ENCODE measurements at places on chromosomes 5 and 9.

DNA sequence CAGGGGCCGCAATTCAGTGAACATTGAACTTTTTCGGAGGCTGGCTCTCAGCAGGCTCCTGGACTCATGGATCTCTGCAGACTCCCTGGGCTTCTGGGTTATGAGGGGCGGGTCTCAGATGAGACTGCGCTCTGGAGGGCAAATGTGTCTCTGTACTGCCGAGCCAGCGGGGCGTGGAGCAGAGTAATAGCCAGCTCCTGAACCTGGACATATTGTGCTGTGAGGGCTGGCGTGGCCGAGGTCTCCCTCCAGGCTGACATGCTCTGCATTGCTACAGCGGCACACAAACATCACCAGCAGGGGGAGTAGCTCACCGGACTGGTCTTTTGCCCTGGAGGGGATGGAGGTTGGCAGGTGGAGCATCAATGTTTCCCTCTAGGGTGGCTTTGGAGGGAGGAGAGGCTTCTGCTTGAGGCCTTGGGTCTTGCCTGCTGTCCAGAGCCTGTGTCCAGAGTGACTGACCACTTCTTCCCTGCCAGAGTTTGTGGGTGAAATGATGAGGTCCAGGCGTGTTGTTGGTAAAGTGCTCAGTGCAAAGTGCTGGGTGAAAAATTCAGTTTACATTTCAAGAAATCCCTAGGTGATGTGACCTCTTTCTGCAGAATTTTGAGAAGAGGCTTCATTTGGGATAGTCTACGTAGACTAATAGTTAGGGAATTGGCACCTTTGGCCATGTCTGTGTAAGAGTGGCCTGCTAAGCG is 10.9 kb upstream of the GADD45G start:
- DNase-seq, result peak; percentile 86

- DNase-seq, result peak; percentile 36
Measured at GRCh38 chr9:128771094-128771721, 519 bp downstream of the ZER1 start.

DNA sequence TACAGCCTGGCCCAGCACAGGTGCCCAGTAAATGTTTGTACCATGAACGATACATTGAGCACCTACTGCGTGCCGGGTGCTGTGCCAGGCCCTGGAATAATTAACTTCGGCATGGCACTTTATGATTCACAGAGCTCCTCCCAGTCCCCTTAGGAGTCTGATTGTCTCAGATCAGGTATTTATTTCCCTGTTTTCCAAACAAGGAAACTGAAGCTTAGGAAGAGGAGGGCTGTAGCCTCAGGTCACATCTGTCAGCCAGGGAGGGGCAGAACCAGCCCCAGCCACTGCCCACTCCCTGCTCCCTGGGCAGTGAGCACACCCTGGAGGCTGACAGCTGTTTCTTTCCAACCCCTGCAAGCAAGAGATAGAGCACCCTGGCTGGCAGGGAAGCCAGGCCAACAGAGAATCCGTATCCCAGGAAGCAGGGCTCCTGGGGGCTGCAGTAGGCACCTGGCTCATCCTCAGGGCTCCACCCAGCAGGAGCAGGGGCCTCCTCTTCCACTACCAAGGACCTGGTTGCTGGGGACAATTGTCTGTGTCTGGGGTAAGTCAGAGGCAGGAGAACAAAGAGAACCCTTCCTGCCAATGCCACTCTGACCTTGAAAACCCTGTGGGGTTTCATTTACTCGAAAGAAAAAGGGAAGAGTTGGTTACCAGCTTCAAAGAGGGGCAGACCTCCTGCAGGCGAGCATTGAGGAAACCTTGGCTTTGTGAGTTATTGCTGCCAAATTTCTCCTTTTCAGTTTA is 69.0 kb downstream of the DAB2IP start:
- no peak for DNase-seq

GRCh38 chr5:81486711-81487110 is 92.8 kb upstream of the ACOT12 start:
- no peak for DNase-seq

GRCh38 chr9:3951161-3951665 is 348.7 kb downstream of the GLIS3 start:
- DNase-seq, result no peak

DNA sequence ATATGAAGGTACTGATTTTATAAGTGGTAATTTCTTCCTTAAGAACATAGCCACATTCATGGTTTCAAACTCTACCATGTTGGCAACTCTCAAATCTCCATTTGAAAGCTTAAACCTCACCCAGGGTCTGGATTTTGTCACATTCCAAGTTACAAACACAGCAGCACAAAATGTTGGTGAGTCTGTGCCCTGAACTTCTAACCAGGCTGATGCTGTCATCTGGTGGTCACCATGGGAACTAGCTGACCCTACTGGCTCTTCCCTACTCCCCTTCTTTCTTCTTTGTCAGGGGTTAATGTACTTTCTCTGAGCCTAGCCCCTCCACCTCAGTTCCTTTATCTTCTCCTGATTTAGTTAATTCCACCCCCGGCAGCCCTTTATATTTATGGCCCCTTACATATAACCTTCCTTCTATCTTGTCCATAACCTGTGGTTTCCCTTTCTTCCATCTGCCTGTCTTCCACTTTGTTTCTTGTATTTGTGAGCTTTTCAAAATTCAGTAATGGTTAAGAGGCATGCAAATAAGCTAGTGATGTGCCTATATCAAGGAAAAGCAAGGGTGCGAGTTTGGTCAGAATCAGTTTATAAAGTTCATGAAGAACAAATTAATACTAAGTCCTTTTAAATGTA is 35.9 kb downstream of the TGFBR1 start:
- DNase-seq, result peak; percentile 64

GRCh38 chr9:99385215-99385614 is 163.1 kb downstream of the SEC61B start:
- DNase-seq, result no peak

GRCh38 chr9:107973451-107973850 is 483.9 kb upstream of the KLF4 start:
- DNase-seq, result no peak

- DNase-seq, result no peak
Measured at GRCh38 chr9:111484572-111484894, 350 bp upstream of the ECPAS start.

DNA sequence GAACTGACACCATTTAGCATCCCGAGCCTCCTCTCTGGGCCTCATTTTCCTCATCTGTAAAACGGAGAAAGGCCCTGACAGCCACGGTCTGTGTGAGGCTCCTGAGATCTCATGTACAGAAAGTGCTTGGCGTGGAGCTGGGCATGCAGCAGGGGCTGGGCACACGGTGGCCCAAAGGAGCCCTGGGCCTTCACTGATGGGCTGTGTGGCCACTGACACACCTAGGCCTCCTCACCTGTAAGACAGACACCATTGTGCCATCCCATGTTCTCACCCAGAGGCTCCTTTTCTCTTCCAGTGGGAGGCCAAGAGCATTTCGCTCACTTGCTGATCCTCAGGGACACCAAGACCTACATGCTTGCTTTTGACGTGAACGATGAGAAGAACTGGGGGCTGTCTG is 1.6 kb downstream of the ORM1 start:
- DNase-seq, result no peak

DNA sequence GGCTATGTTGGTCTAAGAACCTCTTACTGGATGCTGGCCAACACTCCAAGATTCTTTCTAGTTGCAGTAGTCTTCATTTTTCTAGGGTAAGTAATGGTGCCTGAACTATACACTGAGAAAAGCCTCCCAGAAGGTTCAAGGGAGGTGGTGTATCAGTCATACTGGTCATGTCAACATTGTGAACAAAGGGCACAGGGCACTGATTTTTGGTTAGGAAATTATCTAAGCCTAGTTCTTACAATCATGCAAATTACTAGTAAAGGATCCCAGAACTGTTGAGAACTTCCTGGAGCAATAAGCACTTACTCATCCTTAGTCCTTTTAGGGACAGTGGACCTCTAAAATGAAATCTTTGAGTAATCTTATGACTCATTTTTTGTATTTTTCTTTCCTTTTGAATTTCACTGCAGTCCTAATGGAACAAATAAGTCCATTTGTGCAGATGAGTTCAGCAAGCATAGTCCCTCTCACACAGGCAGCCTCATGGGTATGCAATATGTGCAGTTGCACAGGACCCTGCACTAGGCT is 21.1 kb upstream of the CDC42SE2 start:
- no peak for DNase-seq

DNA sequence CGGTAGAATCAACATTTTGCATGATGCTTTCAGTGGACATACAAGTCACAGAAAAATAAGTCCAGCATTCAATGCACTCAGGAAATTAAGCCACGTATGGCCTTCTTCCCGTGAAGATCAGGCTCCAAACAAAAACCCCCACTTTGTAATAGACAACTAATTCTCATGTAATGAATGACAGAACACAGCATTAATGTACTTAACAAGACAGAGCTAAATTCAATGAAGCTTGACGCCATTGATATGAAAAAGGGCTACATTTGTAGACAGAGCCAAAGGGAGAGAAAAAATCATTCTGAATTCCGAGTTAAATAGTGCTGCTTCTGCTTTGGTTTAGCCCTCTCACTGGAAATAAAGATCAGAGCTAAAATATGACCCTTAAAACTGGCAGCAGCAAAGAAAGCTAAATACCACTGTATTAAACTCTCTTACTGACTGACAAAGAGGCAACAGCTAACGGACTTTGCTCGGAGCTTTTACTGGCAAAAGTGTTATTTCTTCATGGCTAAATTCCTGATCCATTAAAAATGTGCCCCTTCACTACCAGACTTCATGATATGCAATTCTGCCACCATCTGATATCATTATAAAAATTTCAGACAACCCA is 250.5 kb downstream of the BNC2 start:
- no peak for DNase-seq

DNA sequence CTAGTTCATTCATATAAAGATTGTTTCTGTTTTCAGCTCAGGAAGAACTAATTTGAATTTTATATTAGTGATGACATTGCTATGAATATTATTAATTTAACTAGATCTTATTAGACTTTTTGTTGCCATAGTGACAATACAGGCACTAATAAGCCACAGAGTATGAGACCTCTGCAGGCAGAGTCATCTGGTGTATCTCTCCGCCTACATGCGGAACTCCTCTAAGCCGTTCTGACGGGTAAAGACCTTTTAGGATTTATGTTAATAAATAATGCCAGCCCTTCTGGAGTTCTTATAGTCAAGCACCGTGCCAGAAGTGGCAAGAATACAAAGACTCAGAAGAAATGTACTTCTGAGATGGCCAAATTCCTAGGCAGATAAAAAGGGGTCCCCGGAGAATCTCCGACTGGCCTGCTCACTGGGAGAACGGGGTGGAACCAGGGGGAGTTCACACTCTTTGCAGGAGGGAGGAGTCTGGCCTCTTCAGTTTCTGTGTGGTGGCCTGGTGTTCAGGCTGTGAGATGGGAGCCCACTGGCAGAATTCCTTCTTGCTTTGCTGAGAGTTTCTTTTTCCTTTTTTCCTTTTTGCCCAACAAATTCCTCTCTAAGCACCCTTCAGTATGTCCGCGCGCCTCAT is 85.1 kb upstream of the IL12B start:
- DNase-seq, result no peak

- DNase-seq, result no peak
Measured at GRCh38 chr5:134255418-134256150, 29.7 kb upstream of the PPP2CA start.

DNA sequence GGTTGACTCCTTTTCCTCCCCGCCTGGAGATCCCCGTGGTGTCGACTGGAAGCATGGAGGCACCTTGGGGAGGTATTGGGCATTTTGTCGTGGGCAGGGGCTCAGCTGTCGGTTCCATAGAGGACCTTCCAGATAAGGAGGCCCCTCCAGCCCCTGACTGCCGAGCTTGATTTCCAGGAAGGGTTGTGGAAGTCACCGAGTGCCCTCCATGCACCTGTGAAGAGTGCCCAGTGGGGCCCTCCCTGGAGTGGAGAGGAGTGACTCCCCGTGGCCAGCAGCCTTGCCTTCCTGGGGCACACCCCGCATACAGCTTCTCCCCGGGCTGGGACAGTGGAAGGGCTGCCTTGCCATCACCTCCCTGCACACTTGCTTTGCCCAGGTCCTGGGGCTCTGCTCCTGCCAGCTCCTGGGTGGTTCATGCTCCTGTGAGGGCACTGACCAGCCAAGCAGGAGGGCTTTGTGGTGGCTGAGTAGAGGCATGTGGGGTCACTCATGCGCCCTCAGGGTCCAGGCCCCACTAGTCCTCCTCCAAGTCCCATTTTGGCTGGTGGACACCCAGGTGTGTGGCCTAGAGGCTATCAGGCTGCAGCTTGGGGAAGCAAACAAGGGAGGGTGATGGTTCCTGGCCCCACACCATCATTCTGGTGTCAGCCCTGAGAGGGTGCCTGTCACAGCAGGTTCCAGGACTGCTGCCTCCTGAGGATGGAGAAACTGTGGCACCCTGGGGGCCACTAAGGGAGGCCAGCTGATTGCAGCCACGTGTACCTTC is 133.0 kb downstream of the WNK2 start:
- DNase-seq, result no peak

- no peak for DNase-seq
Measured at GRCh38 chr5:10289353-10289752, 18.3 kb downstream of the CMBL start.

DNA sequence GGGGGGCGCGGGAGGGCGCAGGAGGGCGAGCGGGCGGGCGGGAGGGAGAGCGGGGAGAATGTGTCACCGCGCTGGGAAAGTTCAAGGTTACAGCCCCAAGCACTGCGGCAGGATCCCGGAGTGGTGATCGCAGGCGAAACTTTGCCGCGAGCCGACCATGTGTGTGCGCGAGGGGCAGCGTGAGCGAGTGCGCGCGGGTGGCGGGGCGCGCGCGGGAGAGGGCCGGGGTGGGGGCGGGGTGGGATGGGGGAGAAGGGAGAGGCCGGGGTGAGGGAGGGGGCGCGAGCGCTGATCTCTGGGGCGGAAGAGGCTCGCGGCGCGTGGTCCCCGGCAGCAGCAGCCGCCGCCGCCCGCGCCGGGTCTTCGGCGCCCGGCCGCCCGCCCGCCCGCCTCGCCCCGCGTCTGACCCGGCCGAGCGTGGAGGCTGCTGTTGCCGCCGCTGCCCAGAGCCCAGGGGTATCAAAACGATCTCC is at the start of gene NFIB:
Gene NFIB (minus strand): TSS at position 191 of the 473 bp plus-strand sequence. CDS start 630 bp downstream, outside the sequence.
- no peak for DNase-seq

DNA sequence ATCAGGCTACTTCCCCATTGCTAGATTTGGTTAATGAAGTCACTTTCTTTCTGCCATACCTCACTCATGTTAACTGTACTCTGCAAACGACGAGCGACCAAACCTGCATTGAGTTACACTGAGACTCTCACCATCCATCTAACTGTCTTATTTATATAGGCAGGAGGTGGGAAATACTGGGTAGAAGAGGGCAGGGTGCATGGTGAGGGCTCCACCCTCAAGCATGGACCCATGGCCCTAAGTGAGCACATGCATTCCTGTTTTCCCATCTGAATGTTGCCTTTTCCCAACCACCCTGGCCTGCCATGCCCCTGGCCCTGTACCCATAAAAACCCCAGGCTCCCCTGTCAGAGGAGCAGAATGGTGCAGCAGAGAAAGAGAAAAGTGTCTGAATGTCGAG is 52.7 kb upstream of the IL6ST start:
- DNase-seq, result no peak

- DNase-seq, result peak; percentile 63
Measured at GRCh38 chr5:29367176-29367833, 1826.2 kb upstream of the CDH6 start.

DNA sequence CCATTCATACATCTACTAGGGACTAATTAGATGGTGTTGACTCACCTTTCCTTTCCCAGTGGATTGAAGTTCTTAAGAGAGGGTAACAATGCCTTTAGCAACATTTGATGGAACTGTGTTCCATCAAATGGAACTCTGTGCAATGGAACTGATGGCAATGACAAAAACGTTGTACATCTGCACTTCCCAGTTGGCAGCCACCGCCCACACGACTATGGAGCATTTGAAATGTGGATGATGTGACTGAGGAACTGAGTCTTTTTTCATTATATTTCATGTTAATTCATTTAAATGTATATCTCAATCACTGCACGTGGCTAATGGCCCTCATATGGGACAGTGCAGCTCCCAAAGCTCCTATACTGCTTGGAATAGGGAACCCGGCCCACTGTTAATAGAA is 39.0 kb upstream of the ICE1 start:
- DNase-seq, result no peak

- no peak for DNase-seq
Measured at GRCh38 chr5:135355169-135355568, 43.9 kb downstream of the MACROH2A1 start.
